Stimulated activated CD4-positive, alpha-beta T cell treated with anti-CD3 and anti-CD28 coated beads, TNF-alpha, amount 100 ng/mL, for 1 hour (primary cell): ENCODE measurements at places on chromosomes 4 and X.

DNA sequence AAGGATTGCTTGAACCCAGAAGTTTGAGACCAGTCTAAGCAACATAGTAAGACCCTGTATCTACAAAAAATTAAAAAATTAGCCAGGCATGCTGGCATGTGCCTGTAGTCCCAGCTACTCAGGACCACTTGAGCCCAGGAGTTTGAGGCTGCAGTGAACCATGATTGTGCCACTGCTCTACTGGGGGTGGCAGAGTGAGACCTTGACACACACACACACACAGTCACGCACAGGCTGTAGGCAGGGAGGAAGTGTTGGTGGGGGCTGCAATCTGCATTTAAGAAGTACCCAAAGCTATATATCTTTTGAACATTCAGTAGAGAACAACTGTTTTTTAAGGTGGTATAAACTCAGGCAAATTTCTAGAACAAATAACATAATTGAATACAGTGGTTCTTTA, 7.2 kb downstream of the SCRG1 start:
- DNase-seq: no peak

DNA sequence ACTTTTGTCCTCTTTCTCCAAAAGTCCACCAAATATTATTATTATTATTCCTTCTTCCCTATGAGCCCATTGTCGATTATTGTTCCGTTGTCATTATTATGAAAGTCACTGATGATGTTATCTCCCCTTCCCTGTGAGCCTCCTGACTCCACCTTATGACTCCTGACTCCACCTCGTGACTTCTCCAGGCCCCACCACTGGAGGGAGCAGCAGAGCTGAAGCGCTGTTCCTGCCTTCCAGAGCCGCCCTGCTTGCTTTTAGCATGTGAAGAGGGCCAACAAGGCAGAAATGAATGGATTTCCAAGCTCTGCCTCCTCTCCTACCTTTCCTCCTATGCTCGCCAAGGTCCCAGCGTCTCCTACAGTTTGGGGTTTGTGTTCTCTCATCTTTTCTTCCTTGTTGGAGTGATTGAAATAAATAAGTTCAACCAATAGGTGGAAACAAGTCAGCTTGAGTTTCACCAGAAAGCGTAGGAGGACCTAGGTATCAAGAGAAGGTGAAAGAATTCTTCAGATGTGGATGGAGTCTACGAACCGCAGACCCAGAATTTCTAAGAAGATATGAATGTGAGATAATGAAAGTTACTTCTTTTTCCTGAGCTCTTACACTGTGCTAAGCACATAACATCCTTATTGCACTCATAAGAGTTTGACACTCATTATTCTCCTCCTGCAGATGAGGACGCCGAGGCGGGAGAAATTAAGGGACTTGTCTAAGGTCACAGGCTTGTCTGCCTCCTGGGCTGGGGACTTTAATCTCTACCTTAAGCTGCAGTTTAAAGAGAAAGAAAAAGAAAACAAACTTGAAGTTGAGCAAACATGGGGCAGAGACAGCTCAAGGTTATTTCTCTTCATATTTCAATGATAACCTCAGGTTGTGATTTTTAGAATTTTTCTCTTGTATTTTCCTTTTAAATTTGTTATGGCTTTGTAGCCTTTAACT, 26.1 kb downstream of the IGSF1 start:
- DNase-seq: no peak

DNA sequence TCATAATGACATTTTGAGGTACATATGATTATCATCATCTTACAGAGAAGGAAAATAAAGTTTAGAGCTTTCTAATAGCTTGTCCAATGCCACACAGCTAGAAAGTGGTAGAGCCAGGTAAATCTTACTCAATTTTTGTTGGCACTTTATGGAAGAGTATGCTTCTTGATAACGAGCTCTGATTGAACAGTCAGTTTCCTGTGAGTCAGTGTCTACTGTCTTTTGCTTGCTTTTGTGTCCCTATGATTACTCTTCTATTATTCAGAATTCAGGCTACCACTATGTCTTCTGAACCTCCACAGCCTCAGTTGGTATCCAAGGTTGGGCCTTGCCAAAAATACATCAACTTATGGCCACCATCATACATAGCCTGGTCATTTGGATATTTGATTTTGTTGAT, 2.6 kb downstream of the FAAH2 start:
- DNase-seq: no peak

DNA sequence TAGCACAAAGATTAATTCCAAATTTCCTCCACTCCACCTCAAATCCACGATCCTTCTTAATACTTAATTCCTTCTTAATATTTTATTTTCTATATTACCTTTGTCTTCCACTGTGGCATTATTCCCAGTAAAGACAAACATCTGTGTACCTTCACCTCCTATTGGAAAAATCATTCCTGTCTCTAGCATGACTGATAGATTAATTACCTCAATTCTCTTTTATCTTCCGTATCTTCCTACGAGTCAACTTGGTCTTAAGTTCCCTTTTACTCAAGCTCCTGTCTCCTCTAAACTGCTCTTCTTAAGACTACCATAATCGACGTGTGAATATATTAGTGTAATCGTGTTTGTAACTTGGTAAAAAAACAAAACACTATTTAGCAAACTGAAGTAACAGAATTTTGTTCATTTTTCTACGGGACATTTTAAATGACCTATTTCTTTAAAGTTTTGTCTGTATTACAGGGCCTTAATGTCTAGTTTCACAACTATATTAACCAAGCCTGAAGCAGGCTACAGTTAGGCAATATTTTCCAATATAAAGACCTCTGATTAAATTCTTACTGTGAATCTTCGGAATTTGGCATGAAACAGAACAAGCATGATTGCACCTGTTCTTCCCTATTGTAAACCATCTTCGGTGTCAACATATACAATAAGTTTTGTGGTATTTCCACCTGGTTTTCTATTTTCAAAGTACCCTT, 1.1 kb upstream of the USP38 start:
- DNase-seq: no peak
